ENCODE measurements at places on chromosomes 4 and X.

GRCh38 chr4:86302251-86302650 lies 57.6 kb downstream of the MAPK10 start:
- no peak for DNase-seq

- no peak for DNase-seq
Observed at GRCh38 chrX:17848545-17849265, 12.4 kb downstream of the RAI2 start.

- peak; percentile 19 for DNase-seq
Observed at GRCh38 chrX:108090491-108091263, 665 bp downstream of the PSMD10 start.

DNA sequence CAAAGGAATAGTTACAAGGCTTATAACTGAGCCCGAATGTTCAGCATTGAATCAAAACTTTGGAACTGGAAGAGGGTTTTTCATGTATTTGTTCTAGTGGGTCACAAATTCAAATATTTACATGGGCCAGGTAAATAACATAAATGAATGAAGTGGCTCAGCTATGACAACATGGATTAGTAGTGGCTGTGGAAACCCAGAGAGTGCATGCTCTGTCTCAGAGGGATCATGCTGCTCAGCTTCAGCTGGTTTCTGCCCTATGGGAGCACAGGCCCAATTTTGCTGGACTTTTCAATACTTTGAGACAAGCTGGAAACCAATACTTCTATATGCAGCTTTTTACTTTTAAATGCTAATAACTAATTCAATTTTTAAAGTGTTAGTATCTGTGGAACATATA lies 394.0 kb upstream of the TEX13C start:
- DNase-seq: no peak

DNA sequence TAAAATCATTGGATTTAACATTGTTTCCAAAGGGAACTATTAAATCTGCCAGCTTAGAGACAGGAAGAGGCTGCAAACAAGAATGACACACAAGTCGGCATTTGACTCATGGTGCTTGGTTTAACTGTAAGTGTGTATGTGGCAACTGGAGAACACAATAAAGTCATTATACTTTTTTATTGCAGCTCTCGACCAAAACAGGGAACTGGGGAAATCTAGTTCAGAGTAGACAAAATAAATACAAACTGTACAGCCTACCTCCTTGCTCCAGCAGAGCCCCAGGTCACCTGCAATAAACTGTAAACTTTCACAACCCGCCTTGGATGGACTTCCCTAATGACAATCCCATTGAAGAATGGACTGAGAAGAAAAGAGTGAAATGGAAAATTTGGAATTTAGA lies 24.0 kb downstream of the NPY5R start:
- no peak for DNase-seq
